ENCODE measurements at places on chromosomes 1 and 21.

GRCh38 chr1:94063379-94063778, 57.6 kb downstream of the ABCA4 start:
- no peak for DNase-seq

DNA sequence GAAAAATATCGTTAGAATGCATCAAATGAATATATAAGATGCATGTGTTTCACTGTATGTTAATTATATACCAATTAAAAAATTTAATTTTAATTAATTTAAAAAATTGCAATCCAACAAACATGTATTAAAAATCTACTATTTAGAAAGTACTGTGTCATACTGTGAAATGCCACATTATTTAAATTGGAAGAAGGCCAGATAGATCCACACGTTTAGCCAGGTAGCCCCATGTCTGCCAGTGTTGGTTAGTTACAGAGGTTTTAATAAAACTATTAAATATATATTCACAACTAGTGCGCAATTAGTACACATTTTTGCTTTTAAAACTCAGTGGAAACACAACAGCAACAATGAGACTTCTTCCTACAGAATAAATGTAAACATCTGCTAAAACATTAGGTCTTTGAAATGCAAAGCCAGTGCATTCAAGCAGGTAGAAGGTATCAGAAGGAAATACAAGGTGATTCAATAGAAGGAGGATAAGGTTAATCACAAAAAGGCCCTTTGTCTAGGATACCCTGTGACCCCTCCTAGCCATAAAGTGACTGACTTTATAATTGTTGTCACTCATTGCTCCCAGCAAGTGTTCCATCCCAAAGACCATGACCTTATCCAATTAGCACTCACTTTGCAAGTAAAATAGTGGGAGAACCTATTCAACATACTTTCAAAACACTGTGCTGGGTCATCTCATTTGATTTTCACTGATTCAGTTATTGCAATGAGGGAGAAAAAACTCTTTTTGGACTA, 211.5 kb downstream of the TTLL7 start:
- DNase-seq, result no peak

GRCh38 chr1:184164536-184164935, 113.0 kb downstream of the TSEN15 start:
- no peak for DNase-seq

- no peak for DNase-seq
Observed at GRCh38 chr1:61081686-61082310, 563 bp upstream of the NFIA start.

DNA sequence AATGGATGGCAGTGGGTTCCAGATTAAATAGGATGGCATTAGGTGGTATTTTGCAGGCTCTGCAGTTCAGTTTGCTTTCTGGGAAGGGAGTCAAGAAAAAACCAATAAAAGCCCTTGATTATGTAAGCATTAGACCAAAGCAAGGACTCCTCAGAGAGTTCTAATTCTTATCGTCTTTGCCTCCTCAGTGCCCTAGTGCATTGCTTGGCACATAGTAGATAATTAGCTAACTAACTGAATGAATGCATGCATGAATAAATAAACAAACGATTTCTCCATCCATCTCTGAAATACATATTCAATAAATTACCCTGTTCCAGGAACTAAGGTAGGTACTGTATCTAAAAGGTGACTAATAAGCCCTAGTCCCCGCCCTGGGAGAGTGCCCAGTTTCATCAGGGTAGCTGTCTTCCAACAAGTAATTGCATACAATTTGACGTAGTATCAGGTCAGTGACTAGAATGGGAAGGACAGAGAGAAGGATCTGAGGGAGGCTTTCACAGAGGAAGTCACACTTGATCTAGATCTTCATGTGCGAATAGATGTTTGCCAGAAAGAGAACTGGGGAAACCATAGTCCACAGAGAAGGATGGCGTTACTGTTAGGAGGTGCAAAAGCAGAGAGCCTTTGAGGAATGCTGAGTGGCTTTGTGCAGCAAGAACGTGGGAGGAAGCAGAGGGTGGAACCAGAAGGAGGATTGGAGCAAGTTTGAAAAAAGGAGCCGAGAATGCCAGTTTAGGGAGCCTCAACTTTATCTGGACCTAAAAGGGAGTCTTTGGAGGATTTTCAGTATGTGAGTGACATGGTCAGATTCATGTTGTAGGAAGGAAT, 111.4 kb downstream of the TBX19 start:
- no peak for DNase-seq

DNA sequence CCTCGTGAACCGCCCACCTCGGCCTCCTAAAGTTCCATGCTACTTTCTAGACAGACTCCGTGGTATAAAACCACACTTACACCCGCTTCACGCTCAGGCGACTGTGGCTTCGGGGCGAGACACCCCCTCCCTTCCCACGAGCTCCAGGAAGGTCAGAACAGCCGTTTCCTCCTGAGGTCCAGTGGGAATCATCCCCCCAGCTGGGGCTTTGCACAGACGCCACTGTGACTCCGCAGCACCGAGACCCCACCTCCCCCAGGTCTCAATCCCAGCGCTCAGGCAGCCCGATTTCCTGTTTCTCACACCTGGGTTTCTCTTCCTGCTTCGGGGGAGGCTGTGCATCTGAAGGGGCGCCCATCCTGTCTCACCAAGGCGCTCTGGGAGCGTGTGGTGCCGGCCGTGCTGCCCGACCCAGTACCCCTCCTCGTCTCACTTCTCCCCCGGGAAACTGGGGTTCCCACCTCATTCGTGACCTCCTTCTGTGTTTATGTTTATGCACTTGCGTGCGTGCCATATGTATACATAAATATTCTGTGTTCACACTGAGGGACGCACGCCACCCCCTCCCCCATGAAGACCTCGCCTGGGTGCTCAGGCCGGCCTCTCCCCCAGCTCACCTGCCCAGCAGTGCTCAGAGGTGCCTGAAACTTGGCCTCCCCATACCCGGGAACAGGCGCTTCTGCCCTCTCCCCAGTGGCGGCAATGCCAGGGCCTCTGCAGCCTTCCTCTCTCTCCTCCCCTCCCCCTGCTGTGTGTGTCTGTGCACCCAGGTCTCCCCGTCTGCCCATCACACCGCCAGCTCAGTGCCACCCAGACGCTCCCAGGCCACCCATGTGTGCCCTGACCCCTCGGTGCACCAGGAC, 14.6 kb downstream of the SLC35E2B start:
- peak; percentile 73 for DNase-seq

GRCh38 chr1:39990428-39990827, 35.5 kb downstream of the MFSD2A start:
- no peak for DNase-seq
